Transverse colon (tissue), 4 donors: ENCODE measurements at places on chromosomes 11 and 22. TPM values are rescaled to one million over a fixed set of nuclear protein-coding genes. Genes with fewer than 3 reads are reported as not detected.

GRCh38 chr22:30297991-30298701 is 8.8 kb upstream of the CASTOR1 start:
- peak; percentile 59 for DNase-seq

DNA sequence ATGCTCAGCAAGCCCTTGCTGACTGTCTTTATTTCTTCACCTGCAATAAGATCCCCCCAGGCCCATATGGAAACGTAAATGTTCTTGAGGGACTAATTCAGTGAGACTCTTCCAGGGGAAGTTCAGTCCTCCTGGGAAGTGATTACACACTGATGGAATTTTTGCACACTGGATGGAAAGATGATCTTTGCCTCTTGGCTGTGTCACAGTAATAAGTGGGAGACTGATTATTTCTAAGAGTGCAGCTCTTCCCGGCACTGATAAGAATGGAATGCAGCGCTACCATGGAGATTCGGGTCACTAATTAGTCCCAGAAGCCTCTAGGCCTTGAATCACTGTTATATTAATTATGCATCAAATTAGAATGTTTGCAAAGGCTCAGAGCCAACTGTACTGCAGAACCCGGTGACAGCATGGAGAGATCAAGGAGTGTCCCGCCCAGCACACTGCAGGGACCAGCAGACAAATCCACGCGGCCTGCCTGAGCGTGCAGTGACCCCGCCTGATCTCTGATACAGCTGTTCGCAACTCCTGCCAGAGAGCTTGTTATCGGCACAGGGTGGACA is 178.3 kb downstream of the SNX19 start:
- DNase-seq = no peak

DNA sequence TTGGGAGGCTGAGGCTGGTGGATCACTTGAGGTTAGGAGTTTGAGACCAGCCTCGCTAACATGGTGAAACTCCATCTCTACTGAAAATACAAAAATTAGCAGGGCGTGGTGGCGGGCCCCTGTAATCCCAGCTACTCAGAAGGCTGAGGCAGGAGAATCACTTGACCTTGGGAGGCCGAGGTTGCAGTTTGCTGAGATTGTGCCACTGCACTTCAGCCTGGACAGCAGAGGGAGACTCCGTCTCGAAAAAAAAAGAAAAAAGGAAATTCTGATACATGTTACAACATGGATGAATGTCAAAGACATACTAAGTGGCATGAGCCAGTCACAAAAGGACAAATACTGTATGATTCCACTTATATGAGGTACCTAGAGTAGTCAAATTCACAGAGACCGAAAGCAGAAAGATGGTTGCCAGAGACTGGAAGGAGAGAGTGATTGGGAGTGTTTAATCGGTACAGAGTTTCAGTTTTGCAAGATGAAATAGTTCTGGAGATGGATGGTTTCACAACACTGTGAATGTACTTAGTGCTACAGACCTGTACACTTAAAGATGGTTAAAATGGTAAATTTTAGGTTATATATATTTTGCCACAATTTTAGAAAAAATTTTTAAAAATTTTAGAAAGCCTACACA is 92.3 kb downstream of the BLID start:
- DNase-seq = no peak

The DNAJB7 gene
- 0.55 TPM for total RNA-seq

DNA sequence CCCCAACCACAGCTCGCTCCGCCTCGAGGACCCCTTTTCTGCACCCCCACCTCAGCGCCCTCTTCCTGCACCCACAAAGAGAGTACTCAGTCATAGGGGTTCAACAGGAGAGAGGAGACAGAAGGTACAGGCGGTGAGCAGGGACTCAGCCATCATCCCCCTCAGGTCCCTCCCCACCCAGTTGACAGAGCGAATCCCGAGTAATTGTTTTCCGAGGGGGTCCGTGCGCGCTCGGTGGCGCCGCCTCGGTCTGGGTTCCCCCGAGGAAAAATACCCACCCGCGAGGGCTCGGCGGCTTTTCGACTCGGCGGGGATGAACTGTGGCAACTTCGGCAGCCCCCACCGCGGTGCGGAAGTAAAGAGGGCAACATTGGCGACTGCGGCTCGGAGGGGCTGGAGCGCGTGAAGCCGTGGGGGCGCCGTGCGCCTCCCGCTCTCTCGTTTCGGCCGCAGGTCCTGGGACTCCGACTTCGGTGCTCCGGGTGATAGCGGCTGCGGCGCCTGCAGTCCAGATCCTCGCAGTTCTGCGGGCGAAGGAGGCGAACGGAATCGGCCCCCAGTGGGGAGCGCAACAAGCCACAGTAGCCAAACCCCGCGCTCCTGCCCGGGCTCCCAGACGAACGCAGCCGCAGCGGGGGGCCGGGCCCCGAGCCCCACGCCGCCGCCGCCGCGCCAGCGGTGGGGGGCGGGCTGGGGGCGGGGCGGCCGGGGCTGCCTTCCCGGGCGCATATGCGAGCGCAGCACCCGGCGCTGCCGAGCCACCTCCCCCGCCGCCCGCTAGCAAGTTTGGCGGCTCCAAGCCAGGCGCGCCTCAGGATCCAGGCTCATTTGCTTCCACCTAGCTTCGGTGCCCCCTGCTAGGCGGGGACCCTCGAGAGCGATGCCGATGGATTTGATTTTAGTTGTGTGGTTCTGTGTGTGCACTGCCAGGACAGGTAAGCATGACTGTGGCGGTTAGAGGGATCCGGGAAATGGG is at the start of gene NELL1:
NELL1 (plus strand) TSS at position 743 of the 976 bp plus-strand sequence.
- DNase-seq = no peak

The DRICH1 gene
- 0.48 TPM for total RNA-seq

GRCh38 chr11:70413151-70413550 is 14.8 kb downstream of the CTTN start:
- DNase-seq = no peak

GRCh38 chr11:75041263-75041662 is 52.5 kb downstream of the NEU3 start:
- no peak for DNase-seq
